Upper lobe of right lung (tissue), 1 donor: ENCODE measurements at places on chromosomes 7 and 10. TPM values are rescaled to one million over a fixed set of nuclear protein-coding genes. Genes with fewer than 3 reads are reported as not detected.
A peak's percentile ranks its signal among the peaks of the same experiment; 100 is the strongest.

GRCh38 chr7:138584696-138585095, 116.5 kb downstream of the SVOPL start:
- no peak overlapping the region for H3K27ac ChIP-seq
- peaks cover 65% of the 10 kb centered on the region for H3K36me3 ChIP-seq
- no peak for DNase-seq

- H3K27me3 ChIP-seq: no peaks in the 10 kb centered on the region
- H3K36me3 ChIP-seq: no peaks in the 10 kb centered on the region
- no peaks in the 10 kb centered on the region for H3K4me1 ChIP-seq
- DNase-seq: no peak
- H3K27ac ChIP-seq: no peak overlapping the region
- H3K4me3 ChIP-seq: no peak overlapping the region
Observed at GRCh38 chr7:142785841-142786250, 15.1 kb downstream of the PRSS2 start.

- H3K4me3 ChIP-seq: no peak overlapping the region
- H3K27me3 ChIP-seq: no peaks in the 10 kb centered on the region
- H3K4me1 ChIP-seq: no peaks in the 10 kb centered on the region
- DNase-seq: peak; percentile 38
- H3K36me3 ChIP-seq: no peaks in the 10 kb centered on the region
Observed at GRCh38 chr10:5532618-5533097, 7.9 kb downstream of the CALML3 start.

Gene STAG3
- total RNA-seq: 2.3 TPM

- H3K4me1 ChIP-seq: no peaks in the 10 kb centered on the region
- no peak overlapping the region for H3K4me3 ChIP-seq
- peak; percentile 51 for DNase-seq
- H3K27me3 ChIP-seq: no peaks in the 10 kb centered on the region
- H3K27ac ChIP-seq: no peak overlapping the region
Observed at GRCh38 chr7:1112625-1113547, 25.0 kb downstream of the GPER1 start.

GRCh38 chr7:6536262-6537260, 14.7 kb downstream of the GRID2IP start:
- H3K27ac ChIP-seq: no peak overlapping the region
- H3K27me3 ChIP-seq: peaks cover 53% of the 10 kb centered on the region
- no peaks in the 10 kb centered on the region for H3K36me3 ChIP-seq

GRCh38 chr10:110411047-110411410, 86.7 kb upstream of the DUSP5 start:
- no peaks in the 10 kb centered on the region for H3K27me3 ChIP-seq
- H3K4me1 ChIP-seq: peaks cover 14% of the 10 kb centered on the region
- no peak overlapping the region for H3K27ac ChIP-seq
- H3K4me3 ChIP-seq: no peak overlapping the region
- no peak for DNase-seq
- no peaks in the 10 kb centered on the region for H3K36me3 ChIP-seq

DNA sequence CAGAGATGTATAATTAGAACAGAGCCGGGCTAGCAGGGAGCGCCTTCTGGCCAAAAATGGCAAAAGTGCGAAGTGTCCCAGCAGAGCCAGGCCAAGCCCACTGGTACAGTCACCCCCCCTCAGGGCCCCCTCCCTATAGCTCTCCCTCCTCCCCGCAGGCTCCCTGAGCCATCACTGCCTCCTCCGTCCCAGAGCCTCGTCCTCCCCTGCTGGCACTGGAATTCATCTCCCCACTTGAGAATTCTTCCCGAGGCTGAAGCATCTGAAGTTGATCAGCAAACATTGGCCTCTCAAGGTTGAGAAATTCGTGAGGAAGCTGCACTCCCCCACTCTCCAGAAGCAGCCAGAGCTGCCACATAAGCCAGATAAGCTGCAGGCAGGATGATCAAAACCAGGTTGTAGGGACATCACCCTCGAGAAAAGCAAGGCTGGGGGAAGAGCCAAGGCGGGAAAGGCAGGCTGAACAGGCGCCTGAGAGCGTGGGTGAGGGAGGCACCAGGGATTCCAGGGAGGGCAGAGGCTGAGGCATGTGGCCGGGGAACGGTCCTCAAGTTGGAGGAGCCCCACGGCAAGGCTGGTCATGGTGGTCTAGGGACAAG, 23.4 kb downstream of the CAMK2G start:
- DNase-seq: peak; percentile 86
- H3K4me1 ChIP-seq: peaks cover 26% of the 10 kb centered on the region
- H3K27me3 ChIP-seq: no peaks in the 10 kb centered on the region
- H3K27ac ChIP-seq: peak overlapping the region; percentile 60
